ENCODE measurements at places on chromosomes 7 and 10. TPM values are rescaled to one million over a fixed set of nuclear protein-coding genes. Genes with fewer than 3 reads are reported as not detected.

The HIF1AN gene
- 41.5 TPM for total RNA-seq

The AKR1C3 gene
- 47.1 TPM for total RNA-seq

The PTPN20 gene
- total RNA-seq, result 7.1 TPM

The TAS2R5 gene
- 0.79 TPM for total RNA-seq

The EPHA1 gene
- total RNA-seq, result 11.6 TPM

The TM9SF3 gene
- 134 TPM for total RNA-seq

The LRRC17 gene
- total RNA-seq, result 22.9 TPM

The ARID5B gene
- total RNA-seq, result 37.9 TPM

The GIMAP1 gene
- 5.0 TPM for total RNA-seq

The ZRANB1 gene
- total RNA-seq, result 15.3 TPM

Data from left lung (tissue), 14 donors.